SK-N-SH (cell line): ENCODE measurements at places on chromosomes 3 and 15. TPM values are rescaled to one million over a fixed set of nuclear protein-coding genes. Genes with fewer than 3 reads are reported as not detected.

TPRA1 gene
- polyA plus RNA-seq, result 26.3 and 31.6 TPM in 2 replicates

CLDN18 gene
- polyA plus RNA-seq, result not detected in 2 replicates

RASGRF1 gene
- 0.10 TPM in 1 of 2 replicates, not detected in the other for polyA plus RNA-seq

UROC1 gene
- not detected in 2 replicates for polyA plus RNA-seq

DTX3L gene
- 2.6 and 2.7 TPM in 2 replicates for polyA plus RNA-seq

BSN gene
- polyA plus RNA-seq, result 0.07 and 0.08 TPM in 2 replicates

SAMD7 gene
- not detected in 2 replicates for polyA plus RNA-seq

HTR3E gene
- not detected in 2 replicates for polyA plus RNA-seq

P2RY14 gene
- not detected in 2 replicates for polyA plus RNA-seq

COL6A5 gene
- not detected in 2 replicates for polyA plus RNA-seq

GOLGA8R gene
- 0.76 and 0.86 TPM in 2 replicates for polyA plus RNA-seq

PTH1R gene
- polyA plus RNA-seq, result 0.07 and 0.34 TPM in 2 replicates

BAHD1 gene
- 4.7 and 5.5 TPM in 2 replicates for polyA plus RNA-seq

IL12A gene
- 0.97 and 1.9 TPM in 2 replicates for polyA plus RNA-seq

ATP10A gene
- polyA plus RNA-seq, result not detected in 2 replicates

PRR23C gene
- not detected in 2 replicates for polyA plus RNA-seq

CYP1A1 gene
- 0.07 and 0.15 TPM in 2 replicates for polyA plus RNA-seq

SLC7A14 gene
- 2.5 and 2.7 TPM in 2 replicates for polyA plus RNA-seq

GPR149 gene
- not detected in 2 replicates for polyA plus RNA-seq

SCN11A gene
- 0.02 TPM in 2 replicates for polyA plus RNA-seq

SLC35G2 gene
- 9.7 and 10.6 TPM in 2 replicates for polyA plus RNA-seq

ADPRH gene
- 0.08 TPM in 1 of 2 replicates, not detected in the other for polyA plus RNA-seq

SLC24A5 gene
- polyA plus RNA-seq, result not detected in 2 replicates

ZBED2 gene
- 0.76 and 1.3 TPM in 2 replicates for polyA plus RNA-seq

SPINK8 gene
- not detected in 2 replicates for polyA plus RNA-seq

EIF4G1 gene
- polyA plus RNA-seq, result 207 and 262 TPM in 2 replicates

TMEM207 gene
- polyA plus RNA-seq, result not detected in 2 replicates

SLC28A1 gene
- not detected in 2 replicates for polyA plus RNA-seq

PLA2G4D gene
- polyA plus RNA-seq, result not detected in 2 replicates

TF gene
- polyA plus RNA-seq, result 0.02 and 0.08 TPM in 2 replicates

C3orf22 gene
- not detected in 2 replicates for polyA plus RNA-seq

RAB6B gene
- 8.5 and 9.3 TPM in 2 replicates for polyA plus RNA-seq

WDR82 gene
- polyA plus RNA-seq, result 41.2 and 57.8 TPM in 2 replicates

BLM gene
- polyA plus RNA-seq, result 2.7 and 2.9 TPM in 2 replicates

SAXO2 gene
- polyA plus RNA-seq, result 2.8 and 5.4 TPM in 2 replicates

RNU5B-1 gene
- polyA plus RNA-seq, result not detected in 2 replicates

ROPN1 gene
- polyA plus RNA-seq, result 0.05 TPM in 1 of 2 replicates, not detected in the other

FSIP1 gene
- polyA plus RNA-seq, result 0.43 and 0.45 TPM in 2 replicates

NDN gene
- polyA plus RNA-seq, result 23.3 and 31.6 TPM in 2 replicates

PARP3 gene
- polyA plus RNA-seq, result 31.1 and 35.2 TPM in 2 replicates

ZIC1 gene
- 11.3 and 16.7 TPM in 2 replicates for polyA plus RNA-seq

CHST13 gene
- polyA plus RNA-seq, result 0.37 and 0.41 TPM in 2 replicates

PARP15 gene
- not detected in 2 replicates for polyA plus RNA-seq

TMC3 gene
- polyA plus RNA-seq, result not detected in 2 replicates

PLA2G4B gene
- polyA plus RNA-seq, result 5.3 and 6.1 TPM in 2 replicates

CGNL1 gene
- polyA plus RNA-seq, result 0.23 and 0.24 TPM in 2 replicates

SLC9C1 gene
- not detected in 2 replicates for polyA plus RNA-seq
